ENCODE measurements at places on chromosomes 7 and 10.

DNA sequence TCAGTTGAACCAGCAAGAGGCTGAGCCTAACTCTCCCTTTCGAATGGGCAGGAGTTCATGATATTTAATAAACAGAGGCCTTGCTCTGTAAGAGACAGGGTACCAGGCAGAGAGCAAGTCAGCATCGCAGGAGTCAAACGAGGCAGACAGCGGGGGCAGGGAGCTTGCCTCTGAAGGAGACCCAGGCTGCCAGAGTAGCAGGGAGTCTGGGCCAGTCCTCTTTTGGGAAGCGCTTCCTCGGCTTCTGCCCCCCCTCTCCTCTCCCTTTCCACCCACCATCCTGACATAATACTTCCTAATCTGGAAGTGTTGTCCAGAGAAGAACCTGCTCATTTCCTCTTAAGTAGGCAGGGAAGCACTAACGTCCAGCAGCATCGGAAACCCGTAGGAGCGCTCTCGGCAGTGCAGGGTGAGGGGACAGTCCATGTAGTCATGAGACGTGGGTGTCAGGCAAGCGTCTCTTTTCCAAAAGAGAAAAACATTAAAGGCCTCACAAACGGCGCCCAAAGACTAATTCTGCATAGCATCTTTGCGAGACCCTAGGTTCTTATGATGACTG is 171.1 kb downstream of the EGFR start:
- no peak for DNase-seq

DNA sequence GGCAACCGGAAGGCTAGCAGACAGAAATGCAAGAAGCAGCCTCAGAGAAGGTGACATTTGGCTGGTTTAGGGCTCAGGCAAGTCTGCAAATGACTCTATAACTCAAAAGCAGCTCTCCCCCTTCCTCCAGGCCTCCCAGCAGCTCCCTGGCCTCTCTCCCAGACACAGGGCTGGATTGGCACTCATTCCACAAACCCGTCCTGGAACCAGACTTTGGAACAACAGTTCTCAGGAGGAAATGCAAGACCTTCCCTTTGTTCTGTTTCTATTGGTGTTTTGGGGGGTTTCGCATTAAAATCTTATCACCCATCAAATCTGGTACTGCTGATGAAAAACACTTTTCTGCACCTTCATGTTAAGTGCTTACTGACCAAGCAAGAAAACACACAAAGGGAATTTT is 40.3 kb upstream of the EFCAB10 start:
- no peak for DNase-seq

GRCh38 chr7:65992526-65992925 is 10.5 kb upstream of the GUSB start:
- DNase-seq, result no peak

GRCh38 chr10:112768121-112768520 is 181.9 kb upstream of the TCF7L2 start:
- DNase-seq, result no peak

DNA sequence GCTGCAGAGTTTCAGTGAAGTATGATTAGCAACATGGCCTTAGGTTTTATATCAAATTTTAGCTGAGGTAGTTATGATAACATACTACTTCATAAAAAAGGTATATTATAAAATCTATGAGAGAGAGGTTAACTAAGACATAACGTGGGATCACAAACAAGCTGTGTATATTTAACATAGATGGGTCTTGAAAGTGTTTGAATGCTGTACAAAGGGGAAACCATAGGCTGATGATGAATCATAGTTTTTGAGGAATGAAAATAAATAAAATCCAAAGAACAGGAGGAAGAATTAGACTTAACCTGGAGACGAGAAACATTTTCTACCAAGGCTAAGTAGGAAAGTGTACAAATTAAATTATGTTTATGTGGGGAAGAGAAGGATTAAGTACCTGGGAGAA is 119.0 kb downstream of the GNAI1 start:
- no peak for DNase-seq

- no peak for DNase-seq
These were observed 81.3 kb upstream of the AGR3 start for GRCh38 chr7:16963044-16963443.

- DNase-seq, result no peak
These were observed 80.0 kb upstream of the DDC start for GRCh38 chr7:50645186-50645585.

GRCh38 chr7:43531700-43532099 is 51.2 kb upstream of the STK17A start:
- DNase-seq, result no peak

GRCh38 chr10:49654036-49654693 is 25.3 kb upstream of the C10orf53 start:
- DNase-seq, result no peak

DNA sequence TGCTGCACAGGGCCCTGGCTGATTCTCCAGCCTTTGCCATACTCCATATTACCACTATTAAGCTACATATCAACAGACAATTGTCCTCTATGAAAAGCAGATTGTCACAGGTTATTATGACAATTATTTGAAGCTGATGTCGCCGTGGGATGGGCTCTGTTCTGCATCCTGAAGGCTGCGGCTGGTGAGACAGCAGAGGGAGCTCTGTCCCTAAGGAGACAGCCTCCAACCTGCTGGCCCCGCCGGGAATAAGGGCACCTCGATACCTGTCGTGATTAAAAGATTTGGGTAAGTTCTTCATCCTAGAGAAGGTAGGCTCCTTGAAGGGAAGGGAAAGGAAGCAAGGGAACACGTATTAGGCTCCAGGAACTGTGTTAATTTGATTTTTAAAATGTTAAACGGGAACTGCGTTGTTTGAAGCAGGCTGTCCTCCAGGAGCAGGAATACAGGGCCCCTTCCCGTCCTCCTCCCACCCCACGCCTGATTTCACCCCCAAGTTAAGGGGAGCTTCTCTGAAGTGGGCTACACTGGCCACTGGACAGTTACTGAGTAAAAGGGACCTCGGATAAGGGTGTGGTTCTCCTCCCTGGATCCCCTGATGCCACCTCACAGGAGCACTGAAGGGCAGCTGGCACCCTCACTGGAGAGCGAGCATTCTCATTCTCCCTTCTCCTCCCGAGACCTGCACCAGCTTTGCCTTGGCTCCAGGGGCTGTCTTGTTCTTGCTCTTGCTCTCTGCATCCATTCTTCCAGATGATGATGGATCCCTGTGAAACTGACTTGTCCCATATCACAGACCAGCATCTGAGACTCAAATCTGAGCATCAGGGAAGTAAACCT is 11.8 kb upstream of the TIAL1 start:
- peak; percentile 8 for DNase-seq

GRCh38 chr7:133071506-133071905 is 10.4 kb downstream of the CHCHD3 start:
- DNase-seq, result no peak

- DNase-seq, result no peak
These were observed 28.8 kb upstream of the GPR26 start for GRCh38 chr10:123637326-123637880.

GRCh38 chr7:142811154-142811737 is 40.5 kb downstream of the PRSS2 start:
- peak; percentile 73 for DNase-seq

DNA sequence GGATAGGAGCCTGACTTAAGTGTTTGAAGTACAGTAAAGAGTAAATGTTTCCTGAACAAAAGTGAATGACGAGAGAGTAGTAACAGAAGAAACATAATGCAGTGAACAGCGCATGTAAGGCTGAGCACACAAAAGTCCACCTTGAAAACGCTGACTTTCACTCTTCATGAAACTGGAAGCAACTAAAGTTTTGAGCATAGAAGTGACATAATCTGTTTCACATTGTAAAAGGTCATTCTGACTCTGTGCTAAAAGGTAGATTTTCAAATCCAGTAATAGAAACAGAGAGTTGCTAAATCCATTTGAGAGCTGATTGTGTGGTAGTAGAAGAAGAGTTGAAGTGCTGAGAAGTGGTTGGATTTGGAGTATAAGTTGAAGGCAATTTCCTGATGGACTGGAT is 1037.0 kb downstream of the CNTNAP2 start:
- no peak for DNase-seq

DNA sequence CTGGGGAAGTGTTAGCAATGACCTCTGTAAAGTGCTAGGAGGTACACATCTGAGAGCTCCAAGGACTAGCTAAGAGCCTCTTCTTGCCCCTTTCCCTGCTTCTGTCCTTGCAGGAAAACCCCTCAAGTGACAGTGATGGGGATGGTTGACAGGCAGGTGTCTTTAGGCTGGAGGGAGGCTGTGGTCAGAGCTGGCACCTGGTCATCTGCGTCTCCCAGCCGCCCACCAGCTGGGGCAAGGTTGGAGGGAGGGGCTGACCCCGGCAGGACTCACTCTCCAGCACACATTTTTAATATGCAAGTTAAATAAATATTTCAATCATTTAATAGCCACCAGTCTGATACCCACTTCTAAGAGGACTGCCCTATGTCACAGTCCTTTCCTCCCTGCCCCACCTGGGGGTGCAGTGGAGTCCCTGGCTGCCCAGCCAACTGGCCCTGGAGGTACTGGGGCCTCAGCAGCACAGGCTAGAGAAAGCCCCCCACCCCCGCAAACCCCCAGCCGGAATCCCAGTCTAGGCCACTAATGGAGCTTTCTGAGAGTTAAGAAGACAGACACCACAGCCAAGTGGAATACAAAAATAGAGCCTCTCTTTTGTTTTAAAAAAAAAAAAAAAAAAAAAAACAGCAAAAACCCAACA is 6.3 kb downstream of the FGF8 start:
- no peak for DNase-seq

GRCh38 chr10:87000491-87000890 is 19.6 kb upstream of the FAM25A start:
- no peak for DNase-seq

GRCh38 chr7:107171496-107171895 is 2.7 kb downstream of the HBP1 start:
- DNase-seq, result no peak

DNA sequence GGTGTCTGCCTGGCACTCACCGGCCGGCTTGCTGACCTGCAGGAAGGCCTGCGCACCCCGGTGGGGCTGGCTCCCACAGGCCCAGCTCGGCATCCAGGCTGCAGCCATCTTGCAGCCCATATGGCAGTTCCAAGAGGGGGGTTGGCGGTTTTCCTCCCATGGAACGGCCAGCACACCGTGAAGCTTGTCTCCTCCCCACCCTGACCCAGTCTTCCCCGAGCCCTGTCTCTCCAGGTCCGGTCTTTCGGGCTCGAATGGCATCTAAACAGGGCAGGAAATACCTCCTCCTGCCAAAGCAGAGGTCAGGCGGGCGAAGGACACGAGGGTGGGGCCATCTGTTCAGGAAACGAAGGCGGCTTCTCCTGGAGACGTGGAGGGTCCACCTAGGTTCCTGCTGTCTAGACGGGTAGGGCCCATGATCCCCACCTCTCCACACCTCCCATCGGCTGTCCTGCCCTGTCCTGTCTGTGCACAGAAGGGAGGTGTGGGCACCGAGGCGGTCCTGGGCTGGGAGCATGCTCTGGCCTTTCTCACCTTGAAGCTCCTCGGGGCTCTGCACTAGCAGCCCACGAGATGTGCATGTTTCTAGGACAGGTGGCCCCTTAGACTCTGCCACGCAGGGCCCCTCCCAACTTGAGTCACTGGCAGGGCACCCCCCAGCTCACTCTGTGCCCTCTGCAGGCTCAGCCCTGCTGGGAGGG is 113.7 kb upstream of the DIP2C start:
- no peak for DNase-seq

DNA sequence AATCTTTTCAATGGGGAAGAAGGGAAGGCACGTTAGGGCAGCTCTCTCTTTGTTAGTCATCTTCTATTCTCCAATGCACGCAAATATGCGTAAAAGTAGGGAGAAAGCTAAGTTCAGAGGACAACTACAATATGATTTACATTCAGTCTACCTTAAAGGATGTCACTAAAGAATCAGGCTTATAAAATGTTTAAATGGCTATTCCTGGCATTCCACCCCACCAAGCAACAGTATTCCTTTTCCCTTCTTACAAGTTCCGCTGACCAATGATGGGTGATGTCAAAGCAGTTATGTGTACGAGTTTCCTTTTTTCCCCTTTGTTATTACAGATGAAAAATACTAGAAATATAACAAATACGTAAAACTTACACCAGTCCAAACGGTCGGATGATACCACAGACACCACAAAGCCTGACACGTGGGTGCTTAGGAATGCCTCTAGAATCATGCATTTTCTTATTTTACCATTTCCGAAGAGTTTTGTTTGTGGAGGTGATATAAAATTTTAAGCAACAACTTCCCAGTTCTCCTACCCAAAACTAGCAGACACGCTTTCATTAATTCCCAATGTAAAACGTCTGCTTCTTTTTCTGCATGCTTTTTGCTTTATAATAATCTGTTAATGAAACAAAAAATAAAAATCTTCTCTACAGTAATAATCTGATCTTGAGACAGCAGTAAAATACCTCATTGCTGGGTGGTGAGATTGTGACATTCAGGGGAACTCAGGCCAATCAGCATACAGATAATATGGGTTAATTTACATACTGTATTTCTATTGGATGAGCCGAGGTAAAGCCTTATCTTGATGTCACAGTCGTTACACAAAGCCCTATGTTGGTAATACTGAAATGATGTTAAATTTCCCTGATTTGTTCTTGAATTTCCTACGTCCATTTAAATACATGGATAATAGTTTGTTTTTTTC is 708 bp upstream of the GPR85 start:
- DNase-seq, result peak; percentile 87

GRCh38 chr10:12041766-12042408 is 722 bp downstream of the UPF2 start:
- DNase-seq, result peak; percentile 22

- no peak for DNase-seq
These were observed 209.1 kb downstream of the BICC1 start for GRCh38 chr10:58721601-58722281.

- DNase-seq, result peak; percentile 65
These were observed 128.6 kb downstream of the OAT start for GRCh38 chr10:124289851-124290795.

GRCh38 chr7:151110236-151110940 is 24.1 kb downstream of the AGAP3 start:
- DNase-seq, result no peak

GRCh38 chr10:73828161-73828560 is 16.8 kb upstream of the NDST2 start:
- no peak for DNase-seq

- DNase-seq, result peak; percentile 22
These were observed 19.1 kb upstream of the GPAM start for GRCh38 chr10:112202561-112203241.

DNA sequence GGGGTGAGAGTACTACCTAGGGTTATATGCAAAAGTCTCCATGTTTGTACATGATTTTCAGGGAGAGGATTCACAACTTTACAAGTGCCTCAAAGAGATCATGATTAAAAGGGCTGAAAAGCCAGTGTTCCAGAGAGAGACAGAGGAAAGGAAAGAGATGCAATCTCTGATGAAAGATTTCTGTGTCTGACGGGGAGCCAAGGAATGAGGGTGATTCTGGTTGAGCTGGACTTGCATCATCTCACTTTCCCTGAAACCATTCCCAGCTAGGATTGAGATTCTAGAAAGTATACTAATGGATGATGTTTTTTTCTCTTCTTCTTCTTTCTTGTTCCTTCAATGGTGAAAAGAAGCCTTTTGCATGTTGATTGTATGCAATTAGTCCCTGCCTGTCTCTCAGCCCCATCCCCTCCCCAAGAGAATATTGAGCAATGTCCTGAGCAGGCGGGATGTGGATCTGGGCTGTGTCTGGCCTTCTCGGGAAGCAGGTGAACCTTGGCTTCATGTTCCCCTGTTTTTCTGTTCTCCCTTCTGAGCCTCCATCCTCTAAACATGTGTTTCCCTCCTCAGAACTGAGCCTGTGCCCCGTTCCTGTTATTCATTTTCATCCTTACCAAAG is 186.1 kb downstream of the ZNF365 start:
- no peak for DNase-seq

Data from brain microvascular endothelial cell (primary cell).